Endothelial cell (in vitro differentiated cells): ENCODE measurements at places on chromosomes 2 and 18. TPM values are rescaled to one million over a fixed set of nuclear protein-coding genes. Genes with fewer than 3 reads are reported as not detected.

GALNT14 gene
- 16.8 TPM for total RNA-seq

MC2R gene
- total RNA-seq: not detected

MEP1B gene
- 0.15 TPM for total RNA-seq

SYT4 gene
- 0.26 TPM for total RNA-seq

DNA sequence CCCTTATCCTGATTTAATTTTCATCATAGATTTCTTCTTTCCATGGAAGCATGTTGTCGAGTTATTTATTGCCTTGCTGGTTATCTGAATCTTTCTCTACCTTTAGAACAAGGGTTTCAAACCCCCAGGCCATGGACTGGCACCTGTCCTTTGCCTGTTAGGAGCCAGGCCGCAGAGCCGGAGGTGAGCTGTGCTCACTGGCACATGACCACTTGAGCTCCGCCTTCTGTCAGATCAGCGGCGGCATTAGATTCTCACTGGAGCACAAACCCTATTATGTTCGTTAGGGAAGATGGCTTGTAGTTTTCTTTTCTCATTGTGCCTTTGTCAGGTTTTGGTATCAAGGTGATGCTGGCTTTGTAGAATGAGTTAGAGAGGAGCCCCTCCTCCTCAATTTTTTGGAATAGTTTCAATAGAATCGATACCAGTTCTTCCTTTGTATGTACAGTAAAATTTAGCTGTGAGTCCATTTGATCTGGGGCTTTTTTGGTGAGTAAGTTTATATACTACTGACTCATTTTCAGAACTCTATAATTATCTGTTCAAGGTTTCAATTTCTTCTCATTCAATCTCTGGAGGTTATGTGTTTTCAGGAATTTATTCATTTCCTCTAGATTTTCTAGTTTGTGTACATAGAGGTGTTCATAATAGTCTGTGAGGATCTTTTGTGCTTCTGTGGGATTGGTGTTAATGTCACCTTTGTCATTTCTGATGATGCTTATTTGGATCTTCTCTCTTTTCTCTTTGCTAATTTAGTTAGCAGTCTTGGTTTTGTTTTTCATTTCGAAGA, 668.0 kb upstream of the FAM98A start:
- DNase-seq: no peak
- H3K36me3 ChIP-seq: no peaks in the 10 kb centered on the region
- no peaks in the 10 kb centered on the region for H3K4me1 ChIP-seq
- H3K27ac ChIP-seq: no peak overlapping the region
- H3K4me3 ChIP-seq: no peak overlapping the region
- no peaks in the 10 kb centered on the region for H3K27me3 ChIP-seq

DNA sequence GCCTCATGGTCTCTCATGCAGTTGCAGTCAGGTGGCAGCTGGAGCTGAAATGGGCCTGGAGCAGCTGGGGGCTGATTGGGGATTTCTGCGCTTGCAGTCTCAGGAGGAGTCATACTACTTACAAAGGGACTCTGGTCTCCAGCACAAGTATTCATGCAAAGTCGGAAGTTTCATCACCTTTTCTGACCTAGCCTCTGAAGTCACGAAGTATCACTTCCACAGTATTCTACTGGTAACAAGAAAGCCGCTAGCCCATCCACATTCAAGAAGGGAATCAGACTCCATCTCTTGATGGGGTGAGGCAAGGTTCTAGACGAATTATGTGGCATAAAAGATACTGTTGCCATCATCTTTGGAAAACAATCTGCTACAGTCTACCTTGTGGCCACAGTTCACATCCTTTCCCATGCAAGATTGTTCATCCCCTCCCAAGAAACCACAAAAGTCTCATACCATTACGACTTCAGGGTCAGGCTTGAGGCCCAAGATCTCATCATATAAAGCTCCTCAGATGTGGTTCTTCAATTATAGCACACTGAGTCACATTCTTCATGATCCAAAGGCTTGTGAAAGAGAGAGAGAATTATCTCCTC, 95.3 kb downstream of the SMC6 start:
- peaks cover 9% of the 10 kb centered on the region for H3K36me3 ChIP-seq
- H3K27ac ChIP-seq: no peak overlapping the region
- no peak for DNase-seq
- no peak overlapping the region for H3K4me3 ChIP-seq
- no peaks in the 10 kb centered on the region for H3K27me3 ChIP-seq
- peaks cover 2% of the 10 kb centered on the region for H3K4me1 ChIP-seq

DNA sequence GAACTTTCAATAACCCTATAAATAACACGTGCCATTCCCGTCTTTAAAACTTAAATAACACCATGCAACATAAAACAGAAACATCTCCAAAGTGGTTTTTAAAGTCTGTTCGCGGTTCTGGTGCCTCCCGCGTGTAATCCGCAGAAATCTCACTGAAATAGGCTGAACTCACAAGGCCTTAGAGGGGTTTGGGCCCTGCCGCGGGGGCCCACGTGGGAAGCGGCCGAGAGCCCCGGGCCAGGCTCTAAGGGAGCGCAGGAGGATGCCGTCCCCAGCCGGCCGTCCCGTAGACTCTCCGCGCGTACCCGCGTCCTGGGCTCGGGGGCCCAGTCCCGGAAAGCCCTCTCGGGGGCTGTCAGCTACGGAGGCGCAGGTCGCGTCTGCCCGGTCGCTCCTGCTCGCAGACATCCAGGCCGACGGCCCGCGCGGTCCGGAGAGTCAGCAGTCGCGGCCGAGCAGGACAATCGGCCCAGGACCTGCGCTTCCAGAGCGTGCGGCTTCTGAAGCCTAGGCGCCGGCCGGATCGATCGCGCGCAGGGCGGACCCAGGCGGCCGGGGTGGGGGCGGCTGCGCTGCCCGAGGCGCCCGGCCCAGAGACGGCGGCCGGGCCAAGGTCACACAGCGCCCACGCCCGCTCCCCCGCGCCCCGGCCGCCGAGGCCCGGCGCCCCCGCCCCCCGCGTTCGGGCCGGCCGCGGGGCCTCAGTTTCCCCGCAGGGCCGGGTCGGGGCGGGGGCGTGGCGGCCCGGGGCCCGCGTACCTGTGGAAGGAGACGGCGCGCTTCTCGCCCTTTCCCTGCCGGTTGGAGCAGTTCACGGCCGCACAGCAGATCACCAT, 558 bp downstream of the THAP4 start:
- H3K36me3 ChIP-seq: peaks cover 40% of the 10 kb centered on the region
- H3K27ac ChIP-seq: peak overlapping the region; percentile 43
- H3K4me1 ChIP-seq: peaks cover 23% of the 10 kb centered on the region
- peak; percentile 59 for DNase-seq
- H3K27me3 ChIP-seq: peaks cover 7% of the 10 kb centered on the region

DNA sequence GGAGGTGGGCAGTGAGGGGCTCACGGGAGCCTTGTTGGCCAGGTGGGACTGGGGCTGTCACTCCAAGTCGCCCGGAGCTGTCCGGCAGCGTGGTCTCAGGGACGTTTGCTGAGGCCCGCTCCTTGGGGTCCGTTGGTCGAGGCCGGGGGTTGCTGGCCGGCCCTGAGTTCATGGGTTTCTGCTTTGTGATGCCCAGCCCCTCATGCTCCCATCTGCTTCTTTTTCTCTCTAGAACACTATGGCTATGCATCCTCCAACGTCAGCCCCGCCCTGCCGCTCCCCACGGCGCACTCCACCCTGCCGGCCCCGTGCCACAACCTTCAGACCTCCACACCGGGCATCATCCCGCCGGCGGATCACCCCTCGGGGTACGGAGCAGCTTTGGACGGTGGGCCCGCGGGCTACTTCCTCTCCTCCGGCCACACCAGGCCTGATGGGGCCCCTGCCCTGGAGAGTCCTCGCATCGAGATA, 14.5 kb downstream of the NFATC1 start:
- peaks cover 12% of the 10 kb centered on the region for H3K27me3 ChIP-seq
- H3K4me1 ChIP-seq: peaks cover 22% of the 10 kb centered on the region
- no peak for DNase-seq
- no peak overlapping the region for H3K4me3 ChIP-seq
- H3K36me3 ChIP-seq: peaks cover 26% of the 10 kb centered on the region
- H3K27ac ChIP-seq: no peak overlapping the region

- H3K27ac ChIP-seq: no peak overlapping the region
- H3K36me3 ChIP-seq: no peaks in the 10 kb centered on the region
- no peak for DNase-seq
These were observed 4.8 kb downstream of the AMER3 start for GRCh38 chr2:130759906-130760753.

DNA sequence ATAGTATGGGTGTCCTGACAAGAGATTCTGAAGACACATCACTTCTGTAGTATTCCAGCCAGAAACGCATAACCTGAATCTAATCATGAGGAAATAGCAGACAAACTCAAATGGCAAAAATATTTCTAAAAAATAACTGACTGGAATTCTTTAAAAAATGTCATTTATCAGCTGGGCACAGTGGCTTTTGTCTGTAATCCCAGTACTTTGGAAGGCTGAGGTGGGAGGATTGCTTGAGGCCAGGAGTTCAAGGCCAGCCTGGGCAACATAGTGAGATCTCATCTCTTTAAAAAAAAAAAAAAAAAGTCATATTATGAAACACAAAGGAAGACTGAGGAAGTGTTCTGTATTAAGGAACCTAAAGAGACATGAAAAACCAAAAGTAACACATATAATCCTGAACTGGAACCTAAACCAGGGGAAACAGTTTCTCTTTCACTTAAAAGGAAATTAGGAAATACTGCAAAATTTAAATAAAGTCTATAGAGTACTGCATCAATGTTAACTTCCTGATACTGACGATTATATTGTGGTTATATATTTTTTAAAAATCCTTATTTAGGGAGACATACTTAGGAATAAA, 29.9 kb downstream of the SESTD1 start:
- H3K36me3 ChIP-seq: no peaks in the 10 kb centered on the region
- no peak overlapping the region for H3K27ac ChIP-seq
- H3K4me1 ChIP-seq: peaks cover 19% of the 10 kb centered on the region
- no peak for DNase-seq
- peaks cover 4% of the 10 kb centered on the region for H3K27me3 ChIP-seq

- no peaks in the 10 kb centered on the region for H3K4me1 ChIP-seq
- H3K36me3 ChIP-seq: no peaks in the 10 kb centered on the region
- no peak overlapping the region for H3K27ac ChIP-seq
- no peaks in the 10 kb centered on the region for H3K27me3 ChIP-seq
These were observed 290.8 kb downstream of the CCDC85A start for GRCh38 chr2:56474412-56475158.

DNA sequence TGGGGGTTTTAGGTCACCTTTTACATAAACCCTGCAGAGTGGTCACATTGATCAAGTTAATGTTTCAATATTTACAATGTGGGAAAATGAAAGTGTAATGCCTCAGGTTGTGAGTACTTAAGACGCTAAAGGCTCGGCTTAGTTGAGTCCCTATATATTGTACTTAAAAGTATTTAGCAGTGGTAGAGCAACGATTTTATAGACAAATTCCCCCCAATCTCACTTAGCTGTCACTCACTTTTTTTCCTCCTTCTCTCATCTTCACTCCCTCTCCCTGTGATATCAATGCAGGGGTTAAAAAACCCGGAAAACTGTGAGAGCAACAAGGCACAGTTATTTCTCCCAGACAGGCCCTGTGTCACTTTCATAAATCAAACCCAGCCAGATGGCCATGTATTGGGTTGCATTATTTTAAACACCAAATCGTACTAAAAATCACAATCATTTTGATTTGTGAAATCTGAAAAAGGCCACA, 5.4 kb downstream of the POU3F3 start:
- peaks cover 13% of the 10 kb centered on the region for H3K36me3 ChIP-seq
- H3K27me3 ChIP-seq: peaks cover 39% of the 10 kb centered on the region
- H3K4me3 ChIP-seq: no peak overlapping the region
- H3K4me1 ChIP-seq: peaks cover 23% of the 10 kb centered on the region
- H3K27ac ChIP-seq: no peak overlapping the region
